ENCODE measurements at places on chromosomes 12 and 14.

- DNase-seq: no peak
Observed at GRCh38 chr12:12178559-12178958, 88.3 kb downstream of the LRP6 start.

DNA sequence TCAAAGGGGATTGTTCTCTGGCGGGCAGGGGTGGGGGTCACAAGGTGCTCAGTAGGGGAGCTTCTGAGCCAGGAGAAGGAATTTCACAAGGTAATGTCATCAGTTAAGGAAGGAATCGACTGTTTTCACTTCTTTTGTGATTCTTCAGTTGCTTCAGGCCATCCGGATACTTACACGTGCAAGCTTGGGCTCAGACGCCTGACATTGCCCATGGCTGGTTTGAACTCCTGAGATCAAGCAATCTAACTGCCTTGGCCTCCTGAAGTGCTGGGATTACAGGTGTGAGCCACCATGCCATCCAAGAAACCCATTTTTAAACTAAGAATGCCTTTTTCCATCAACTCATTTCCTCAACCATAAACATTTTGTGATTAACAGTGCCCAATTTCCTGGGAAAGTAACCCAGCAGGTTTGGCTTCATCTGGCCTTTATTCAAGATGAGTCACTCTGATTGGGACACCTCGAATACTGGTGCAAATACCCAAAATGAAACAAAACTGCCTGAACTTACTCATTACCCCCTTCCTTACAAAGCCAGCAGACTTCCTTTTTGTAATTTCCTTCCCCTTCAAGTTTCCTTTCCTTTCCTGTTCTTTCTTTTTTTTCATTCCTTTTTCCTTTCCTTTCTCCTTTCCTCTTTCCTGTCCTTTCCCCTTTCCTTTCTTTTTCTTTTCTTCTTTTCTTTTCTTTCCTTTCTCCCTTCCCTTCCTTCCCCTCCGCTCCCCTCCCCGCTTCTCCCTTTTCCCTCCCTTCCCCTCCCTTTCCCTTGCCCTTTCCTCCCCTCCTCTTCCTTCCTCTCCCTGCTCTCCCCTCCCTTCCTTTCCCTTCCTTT, 10.2 kb upstream of the RNASE10 start:
- no peak for DNase-seq

DNA sequence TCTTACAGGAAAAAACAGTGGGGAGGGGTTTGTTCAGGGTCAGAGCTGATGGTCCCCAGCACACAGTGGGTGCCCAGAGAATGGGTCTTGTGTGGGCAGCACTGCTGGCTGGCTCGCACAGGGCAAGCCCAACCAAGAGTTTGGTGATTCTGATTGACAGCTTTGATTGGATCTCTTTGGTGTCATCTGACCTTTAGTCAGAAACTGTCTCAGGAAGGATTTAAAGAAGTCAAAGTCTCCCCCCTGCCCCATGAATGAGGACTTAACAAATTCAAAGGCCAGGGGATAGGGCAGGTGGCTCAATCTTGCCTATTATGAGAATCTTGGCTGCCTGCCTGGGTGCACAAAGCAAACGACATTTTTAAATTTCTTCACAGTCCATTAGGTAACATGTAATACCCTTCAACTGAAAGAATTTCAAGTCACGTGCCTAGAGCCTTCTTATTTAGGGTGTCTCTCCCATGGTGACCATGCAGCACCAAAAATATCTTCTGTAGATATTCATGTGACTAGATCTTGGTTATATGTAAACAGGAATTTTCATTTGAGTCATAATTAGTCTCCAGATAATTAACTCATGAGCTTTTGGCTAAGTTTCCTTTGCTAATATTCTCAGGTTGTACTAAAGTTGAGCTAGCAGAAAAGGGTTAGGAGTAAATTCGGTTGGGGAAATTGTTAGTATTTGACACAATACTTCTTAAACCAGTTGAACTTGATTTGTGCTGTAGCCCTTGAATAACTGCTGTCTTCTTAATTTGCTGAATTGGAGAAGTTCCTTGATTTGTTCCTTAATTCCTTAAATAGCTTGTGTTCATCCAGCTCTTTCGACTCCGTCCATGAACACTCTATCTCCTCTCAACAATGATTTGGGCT, 54.5 kb upstream of the HECTD1 start:
- DNase-seq: no peak

DNA sequence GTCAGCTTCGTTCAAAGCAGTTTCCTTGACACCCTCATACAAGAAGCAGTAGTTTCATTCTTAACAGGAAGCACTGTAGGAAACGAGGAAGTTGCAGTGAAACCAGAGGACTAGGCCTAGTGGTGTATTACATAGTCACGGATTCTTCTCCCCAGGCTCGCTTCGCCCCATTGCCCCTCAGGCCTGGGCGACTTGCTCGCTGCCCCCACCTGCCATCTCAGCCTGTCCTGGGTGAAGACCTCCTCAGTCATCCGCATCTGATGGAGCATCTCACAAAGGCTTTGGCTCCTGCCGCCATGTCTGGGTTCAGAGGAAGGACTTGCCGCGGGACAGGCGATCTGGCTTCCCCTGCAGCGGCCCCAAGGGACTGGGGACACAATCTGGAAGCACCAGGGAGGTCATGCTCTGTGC, 93.5 kb downstream of the LMNTD1 start:
- DNase-seq: no peak

DNA sequence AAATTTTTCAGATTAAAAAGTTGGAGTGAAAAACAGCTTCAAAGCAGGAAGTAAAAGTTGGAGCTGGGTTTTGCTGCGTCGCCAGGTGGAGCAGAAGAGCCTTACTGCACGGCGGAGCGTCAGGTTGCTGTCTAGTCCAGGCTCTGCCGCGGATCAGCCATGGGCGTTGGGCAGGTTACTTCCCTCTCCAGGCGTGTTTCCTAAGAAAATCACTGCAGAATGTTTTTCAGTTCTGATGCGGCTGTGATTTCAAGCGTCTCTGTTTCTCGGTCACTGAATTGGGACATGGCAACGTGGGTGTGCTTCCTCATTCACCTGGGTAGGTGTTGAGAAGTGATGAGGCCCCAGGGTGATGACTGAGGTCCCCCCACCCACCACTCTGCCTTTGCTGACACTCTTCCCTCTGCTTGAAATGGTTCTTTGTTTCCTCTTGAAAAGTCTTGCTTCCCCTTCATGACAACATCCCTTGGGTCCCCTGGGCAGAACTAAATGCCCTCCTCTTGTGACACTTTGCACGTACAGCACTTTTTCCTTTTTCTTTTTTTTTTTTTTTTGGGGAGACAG, 7.6 kb downstream of the EVL start:
- DNase-seq: no peak

DNA sequence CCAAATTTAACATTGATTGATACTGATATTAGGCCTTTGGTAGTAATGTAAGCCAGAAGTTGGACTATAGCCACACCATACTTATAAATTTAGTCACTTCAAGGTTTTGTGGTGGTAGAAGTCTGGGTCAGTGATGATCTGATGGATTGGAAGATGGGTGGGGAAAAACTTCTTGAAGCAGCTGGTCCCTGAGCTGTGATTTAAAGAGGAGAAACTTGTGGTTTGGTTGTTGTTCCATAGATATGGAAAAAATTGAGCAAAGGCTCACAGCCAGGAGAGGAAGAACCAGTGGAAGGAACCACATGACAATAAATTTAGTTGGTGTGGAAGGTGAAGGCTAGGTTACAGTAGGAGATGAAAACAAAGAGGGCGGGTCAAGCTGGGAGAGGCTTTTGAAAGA, 26.1 kb downstream of the PTHLH start:
- no peak for DNase-seq

DNA sequence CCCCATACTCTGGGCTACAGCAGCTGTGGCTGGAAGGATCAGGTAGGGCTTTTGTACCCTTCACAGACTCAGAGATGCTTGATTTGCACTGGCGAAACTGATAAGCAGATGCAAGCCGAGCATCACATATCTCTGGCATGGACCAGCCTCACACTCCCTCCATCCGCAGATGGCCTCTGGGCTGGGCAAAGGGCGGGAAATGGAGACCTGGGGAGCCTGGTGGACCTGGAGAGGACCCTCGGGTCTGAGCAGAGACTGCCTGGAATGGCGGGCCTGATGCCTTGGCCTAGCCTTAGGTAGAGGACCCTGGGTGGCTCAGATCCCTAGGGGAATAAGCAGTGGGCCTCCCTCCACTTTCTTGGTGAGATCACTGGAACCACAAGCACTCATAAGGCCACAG, 53.2 kb downstream of the GALNT16 start:
- no peak for DNase-seq

DNA sequence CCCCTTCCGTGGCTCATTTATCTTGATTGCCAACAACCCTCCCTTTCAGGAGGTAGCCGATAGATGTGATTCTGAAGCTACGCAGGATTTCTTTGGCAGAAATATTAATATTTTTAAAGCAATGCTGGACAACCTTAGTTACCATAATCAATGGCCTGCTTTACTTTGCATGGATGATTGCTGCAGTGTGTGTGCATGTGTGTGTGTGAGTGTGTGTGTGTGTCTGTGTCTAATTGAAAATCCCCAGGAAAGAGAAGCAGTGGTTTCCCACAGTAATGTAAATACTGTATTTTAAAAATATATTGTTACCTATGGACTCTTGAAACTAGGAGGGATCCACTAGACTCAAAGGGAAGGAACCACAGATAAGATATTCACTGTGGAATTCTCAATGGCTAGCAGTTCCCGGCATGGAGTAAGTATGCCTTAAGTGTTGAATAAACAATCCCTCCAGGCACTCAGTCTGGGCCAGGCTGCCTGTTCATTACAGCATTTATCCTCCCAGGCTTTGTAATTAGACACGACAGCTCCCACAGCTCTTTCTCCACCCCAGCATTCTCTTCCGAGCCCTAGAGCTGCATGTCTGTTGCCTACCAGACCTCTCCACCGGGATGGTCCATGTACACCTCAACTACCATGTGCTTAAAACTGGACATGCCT, 22.5 kb upstream of the C14orf132 start:
- DNase-seq: no peak

- DNase-seq: no peak
Observed at GRCh38 chr14:67680941-67681340, 6.5 kb upstream of the VTI1B start.

DNA sequence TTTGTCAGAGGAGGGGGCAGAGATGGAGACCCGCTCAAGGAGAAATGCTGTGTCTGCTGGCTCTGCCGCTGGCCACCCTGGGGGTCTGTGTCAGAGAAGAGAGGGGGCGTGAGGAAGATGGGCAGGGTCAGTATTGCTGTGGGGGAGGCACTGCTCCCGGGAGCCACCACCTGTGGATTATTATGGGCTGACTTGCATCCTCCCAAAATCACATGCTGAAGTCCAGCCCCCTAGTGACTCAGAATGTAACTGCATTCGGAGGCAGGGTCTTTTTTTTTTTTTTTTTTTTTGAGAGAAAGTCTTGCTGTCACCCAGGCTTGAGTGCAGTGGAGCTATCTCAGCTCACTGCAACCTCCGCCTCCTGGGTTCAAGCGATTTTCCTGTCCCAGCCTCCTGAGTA, 12.3 kb downstream of the ABCD4 start:
- DNase-seq: no peak

DNA sequence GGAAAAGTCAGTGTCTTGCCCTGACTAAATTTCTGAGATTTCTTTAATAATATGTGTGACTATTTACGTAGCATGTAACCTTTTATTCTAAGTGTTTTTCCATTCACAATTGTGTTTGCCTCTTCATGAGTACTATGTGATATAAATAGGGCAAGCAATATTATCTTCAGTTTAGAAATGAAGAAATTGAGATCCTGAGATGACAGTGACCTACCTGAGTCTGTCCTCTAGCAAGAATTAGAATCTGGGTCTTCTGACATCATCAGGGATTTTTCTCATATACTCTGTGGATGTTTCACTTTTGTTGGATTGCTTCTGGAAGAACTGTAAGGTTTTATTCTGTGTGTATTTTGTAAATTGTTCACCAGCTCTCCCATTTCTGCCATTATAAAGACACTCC, 35.0 kb downstream of the TMTC2 start:
- DNase-seq: no peak

- DNase-seq: no peak
Observed at GRCh38 chr12:49092086-49092815, 2.4 kb downstream of the DHH start.

GRCh38 chr14:30669594-30669993, 47.5 kb downstream of the SCFD1 start:
- no peak for DNase-seq

GRCh38 chr14:70827752-70828151, 18.4 kb upstream of the MAP3K9 start:
- no peak for DNase-seq

DNA sequence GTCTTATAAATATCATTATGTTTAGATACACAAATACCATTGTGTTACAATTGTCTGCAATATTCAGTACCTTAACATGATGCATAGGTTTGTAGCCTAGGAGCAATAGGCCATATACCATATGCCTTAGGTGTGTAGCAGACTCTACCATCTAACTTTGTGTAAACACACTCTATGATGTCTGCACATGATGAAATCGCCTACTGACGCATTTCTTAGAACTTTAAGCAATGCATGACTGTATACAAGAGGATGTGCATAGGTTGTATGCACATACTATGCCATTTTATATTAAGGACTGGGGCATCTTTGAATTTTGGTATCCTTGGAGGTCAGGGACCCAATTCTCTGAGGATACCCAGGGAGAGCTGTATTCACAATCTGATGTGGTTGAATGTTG, 10.1 kb upstream of the BTG1 start:
- no peak for DNase-seq

DNA sequence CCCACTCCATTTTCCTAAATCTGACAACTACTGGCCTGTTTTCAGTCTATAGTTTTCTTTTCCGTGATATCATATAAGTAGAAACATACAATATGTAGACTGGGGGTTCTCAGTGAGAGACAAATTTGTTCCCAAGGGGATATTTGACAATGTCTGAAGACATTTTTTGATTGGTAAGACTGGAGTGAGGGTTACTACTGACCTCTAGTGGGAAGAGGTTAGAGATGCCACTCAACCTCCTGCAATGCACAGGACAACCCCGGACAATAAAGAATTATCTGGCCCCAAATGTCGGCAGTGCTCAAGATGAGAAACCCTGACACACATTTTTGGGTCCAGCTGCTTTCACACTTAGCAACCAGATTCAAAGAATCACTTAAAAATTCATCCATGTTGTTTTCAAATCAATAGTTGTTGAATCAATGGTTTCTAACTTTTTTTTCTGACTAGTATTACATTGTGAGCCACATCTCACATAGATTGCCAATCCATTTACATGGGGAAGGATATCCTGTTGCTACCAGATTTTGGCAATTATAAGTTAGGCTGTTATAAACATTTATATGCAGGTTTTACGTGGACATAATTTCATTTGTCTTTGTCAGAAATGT, 307.1 kb downstream of the RPL10L start:
- no peak for DNase-seq

DNA sequence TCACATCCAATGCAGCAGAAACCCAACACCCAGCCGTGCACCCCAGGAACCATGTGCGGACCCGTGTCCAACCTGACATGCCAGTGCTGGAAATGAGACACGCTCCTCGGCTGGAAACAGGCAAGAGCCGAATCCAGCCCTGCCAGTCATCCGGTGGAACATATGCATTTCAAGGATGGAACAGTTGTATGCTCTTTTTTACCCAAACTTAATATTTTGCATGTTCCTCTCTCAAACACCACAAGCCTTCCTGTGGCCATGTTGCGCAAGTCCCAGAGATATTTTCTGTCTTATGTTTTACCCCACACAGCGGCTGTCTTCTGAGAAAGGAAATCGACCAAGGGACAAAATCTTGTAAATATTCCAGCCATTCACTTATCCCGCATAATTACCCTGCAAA, 196.9 kb downstream of the BCL11B start:
- no peak for DNase-seq

Data from BJ (cell line).